Peyer's patch (tissue), 4 donors: ENCODE measurements at places on chromosomes 6 and 20. TPM values are rescaled to one million over a fixed set of nuclear protein-coding genes. Genes with fewer than 3 reads are reported as not detected.

DNA sequence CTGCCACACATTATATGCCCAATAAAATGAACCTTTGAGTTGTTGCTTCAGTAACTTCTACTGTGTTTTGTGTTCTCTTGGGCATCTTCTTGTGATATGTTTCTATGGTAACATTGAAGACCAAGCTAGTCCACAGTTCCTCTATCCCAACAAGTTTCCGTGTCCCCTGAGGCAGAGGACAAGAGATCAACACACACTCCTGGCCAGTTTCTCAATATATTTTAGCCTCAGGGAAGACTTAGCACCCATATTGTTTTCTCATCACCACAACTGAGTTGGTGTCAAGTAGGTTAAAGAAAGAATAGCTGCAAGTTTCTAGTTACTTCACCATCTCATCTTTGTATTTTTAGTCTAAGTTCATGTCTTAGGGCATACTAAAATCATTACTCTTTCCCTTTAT, 277.5 kb downstream of the UST start:
- H3K4me1 ChIP-seq, result no peaks in the 10 kb centered on the region
- no peak overlapping the region for H3K27ac ChIP-seq
- no peaks in the 10 kb centered on the region for H3K27me3 ChIP-seq
- no peaks in the 10 kb centered on the region for H3K36me3 ChIP-seq
- DNase-seq, result no peak

- H3K27ac ChIP-seq, result no peak overlapping the region
- H3K4me3 ChIP-seq, result no peak overlapping the region
- no peaks in the 10 kb centered on the region for H3K27me3 ChIP-seq
- H3K36me3 ChIP-seq, result no peaks in the 10 kb centered on the region
- H3K4me1 ChIP-seq, result no peaks in the 10 kb centered on the region
- DNase-seq, result no peak
These were observed 53.1 kb downstream of the NINL start for GRCh38 chr20:25532015-25532751.

The BFSP1 gene
- total RNA-seq, result 2.5 TPM

DNA sequence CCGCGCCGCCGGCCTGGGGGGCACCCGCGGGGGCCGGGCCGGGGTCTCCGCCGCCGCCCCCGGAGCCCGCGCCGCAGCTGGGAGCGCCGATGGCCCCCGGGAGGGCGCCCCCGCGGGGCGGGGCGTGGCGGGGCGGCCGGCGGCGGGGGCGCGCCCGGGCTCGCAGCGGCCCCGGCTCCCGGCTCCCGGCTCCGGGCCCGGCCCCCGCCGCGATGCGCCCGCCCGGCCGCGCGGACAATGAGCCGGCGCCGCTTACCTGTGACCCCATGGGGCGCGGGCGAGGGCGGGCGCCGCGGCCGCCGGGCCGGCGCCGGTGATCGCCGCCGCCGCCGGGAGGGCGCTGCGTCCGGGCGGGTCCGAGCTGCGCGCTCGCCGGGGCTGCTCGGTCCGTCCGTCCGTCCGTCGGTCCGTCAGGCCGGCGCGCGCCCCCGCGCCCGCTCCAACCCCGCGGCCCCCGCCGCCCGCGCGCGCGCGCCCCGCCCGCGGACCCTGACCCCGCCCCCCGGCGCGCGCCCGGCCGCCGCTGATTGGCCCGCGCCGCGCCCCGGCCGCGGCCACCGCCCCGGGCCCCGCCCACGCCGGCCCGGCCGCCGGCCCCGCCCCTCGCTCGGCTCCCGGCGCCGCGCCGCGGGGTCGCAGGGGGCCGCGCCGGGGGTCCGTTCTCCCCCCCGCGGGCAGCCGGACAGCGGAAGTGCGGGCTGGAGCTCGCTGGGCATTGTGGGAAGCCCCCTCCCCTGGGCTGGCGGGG, at the start of gene ZBTB46:
ZBTB46 (minus strand) TSS at position 424 of the 748 bp plus-strand sequence. CDS start 40,507 bp downstream, outside the sequence.
- H3K4me1 ChIP-seq, result peaks cover 4% of the 10 kb centered on the region
- peak within 1 kb of the TSS; percentile 57 for H3K4me3 ChIP-seq

The ESR1 gene
- not detected for total RNA-seq

The BCAS1 gene
- total RNA-seq, result 51.5 TPM

The ANKEF1 gene
- total RNA-seq, result 4.5 TPM

The HLA-DRA gene
- total RNA-seq, result 371 TPM

- no peaks in the 10 kb centered on the region for H3K36me3 ChIP-seq
- no peak overlapping the region for H3K4me3 ChIP-seq
- no peaks in the 10 kb centered on the region for H3K27me3 ChIP-seq
- H3K4me1 ChIP-seq, result no peaks in the 10 kb centered on the region
- no peak for DNase-seq
These were observed 246.8 kb downstream of the MYLK4 start for GRCh38 chr6:2503816-2504494.

GRCh38 chr6:135328136-135328535, 147.0 kb downstream of the MYB start:
- H3K4me1 ChIP-seq, result no peaks in the 10 kb centered on the region
- no peak overlapping the region for H3K27ac ChIP-seq
- no peak overlapping the region for H3K4me3 ChIP-seq
- no peaks in the 10 kb centered on the region for H3K27me3 ChIP-seq

DNA sequence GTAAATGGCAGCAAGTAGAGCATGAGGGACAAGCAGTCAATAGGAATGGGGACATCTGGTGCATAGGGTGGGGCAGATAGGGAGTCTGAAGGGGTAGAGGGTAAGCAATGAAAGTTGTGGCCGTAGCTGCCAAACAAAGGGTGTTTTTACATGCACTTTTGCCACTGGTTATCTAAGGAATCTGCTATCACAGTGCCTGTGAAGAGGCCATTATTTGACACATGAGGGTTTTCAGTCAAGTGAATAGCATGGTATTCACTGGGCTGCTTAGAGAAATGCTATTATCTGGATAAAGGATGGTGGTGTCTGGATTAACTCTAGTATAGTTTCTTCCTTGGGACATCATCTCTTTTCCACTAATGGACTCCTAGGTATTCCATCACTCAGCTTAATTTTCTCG, 118.2 kb downstream of the CARMIL1 start:
- no peaks in the 10 kb centered on the region for H3K4me1 ChIP-seq
- no peak overlapping the region for H3K4me3 ChIP-seq
- DNase-seq, result no peak
- H3K27me3 ChIP-seq, result no peaks in the 10 kb centered on the region

The SIRPD gene
- total RNA-seq, result not detected

DNA sequence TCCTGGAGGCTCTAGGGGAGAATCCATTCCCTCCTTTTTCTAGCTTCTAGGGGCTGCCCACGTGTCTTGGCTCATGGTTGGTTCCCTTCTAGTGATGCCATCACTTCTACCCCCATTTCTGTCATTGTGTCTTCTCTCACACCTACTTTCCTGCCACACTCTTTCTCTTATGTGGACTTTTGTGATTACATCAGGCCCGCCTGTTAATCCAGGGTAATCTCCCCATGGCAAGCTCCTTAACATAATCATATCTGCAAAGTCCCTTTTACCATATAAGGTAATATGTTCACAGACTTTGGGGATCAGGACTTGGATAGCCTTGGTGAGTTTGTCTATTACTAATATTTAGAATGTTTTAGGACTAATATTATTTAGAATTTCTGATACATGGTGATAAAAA, 111.9 kb downstream of the DNAH8 start:
- H3K27ac ChIP-seq, result no peak overlapping the region
- DNase-seq, result no peak
- no peak overlapping the region for H3K4me3 ChIP-seq
- no peaks in the 10 kb centered on the region for H3K36me3 ChIP-seq

The EGFL8 gene
- 8.9 TPM for total RNA-seq

DNA sequence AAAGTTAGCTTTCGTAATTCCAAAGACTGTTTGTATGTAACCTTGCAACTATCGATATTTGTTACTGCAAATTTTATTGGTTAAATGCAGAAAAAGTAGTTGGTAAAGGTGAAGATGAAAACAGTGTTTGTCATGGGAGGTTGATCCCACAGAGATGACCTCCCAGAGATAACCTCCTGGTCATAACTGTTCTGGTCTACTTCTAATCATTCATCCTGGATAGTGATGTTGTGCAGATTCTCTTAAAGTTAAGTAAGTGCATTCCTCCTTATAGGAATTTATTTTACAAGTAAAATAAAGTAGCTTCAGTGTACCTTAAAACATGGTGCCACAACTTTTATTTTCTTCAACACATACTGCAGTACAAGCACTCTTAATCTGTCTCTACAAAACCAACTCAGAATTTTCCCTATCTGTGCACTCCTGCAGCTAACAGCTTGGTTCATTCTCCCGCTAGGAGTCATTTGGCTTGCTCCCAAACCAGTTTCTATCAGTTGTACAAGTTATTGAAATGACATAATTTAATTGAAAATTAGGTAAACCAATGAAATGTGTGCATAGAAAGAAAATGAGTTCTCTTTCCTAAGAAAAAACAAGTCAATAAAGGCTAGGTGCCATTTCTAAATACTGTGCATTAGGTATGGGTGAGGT, 19.2 kb downstream of the METTL24 start:
- no peak overlapping the region for H3K27ac ChIP-seq
- H3K4me3 ChIP-seq, result no peak overlapping the region
- no peaks in the 10 kb centered on the region for H3K36me3 ChIP-seq

GRCh38 chr6:1993042-1993441, 252.4 kb downstream of the GMDS start:
- H3K36me3 ChIP-seq, result no peaks in the 10 kb centered on the region
- no peak overlapping the region for H3K4me3 ChIP-seq
- no peak for DNase-seq
- no peaks in the 10 kb centered on the region for H3K4me1 ChIP-seq
